Immature natural killer cell (primary cell): ENCODE measurements at places on chromosomes 6 and 20.

GRCh38 chr20:33408716-33409654 is 7.7 kb upstream of the CDK5RAP1 start:
- peaks cover 3% of the 10 kb centered on the region for H3K4me1 ChIP-seq
- no peak for DNase-seq
- H3K4me3 ChIP-seq, result no peak overlapping the region
- H3K27ac ChIP-seq, result no peak overlapping the region

DNA sequence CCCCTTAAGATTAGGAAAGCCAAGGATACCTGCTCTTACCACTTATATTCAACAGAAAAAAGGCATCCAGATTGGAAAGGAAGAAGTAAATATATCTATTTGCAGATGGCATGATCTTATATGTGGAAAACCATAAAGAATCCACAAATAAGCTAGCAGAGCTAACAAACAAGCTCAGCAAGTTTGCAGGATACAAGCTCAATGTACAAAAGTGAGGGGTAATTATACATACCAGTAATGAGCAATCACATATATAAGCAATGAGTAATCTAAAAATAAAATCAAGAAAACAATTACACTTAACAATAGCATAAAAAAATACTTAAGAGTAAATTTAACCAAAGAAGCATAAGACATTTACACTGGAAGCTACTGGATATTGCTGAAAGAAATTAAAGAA is 31.6 kb upstream of the HMGN3 start:
- no peak for DNase-seq
- no peaks in the 10 kb centered on the region for H3K4me1 ChIP-seq
- no peak overlapping the region for H3K4me3 ChIP-seq
- peaks cover under 1% of the 10 kb centered on the region for H3K36me3 ChIP-seq

- no peaks in the 10 kb centered on the region for H3K4me1 ChIP-seq
- no peaks in the 10 kb centered on the region for H3K27me3 ChIP-seq
- H3K27ac ChIP-seq, result no peak overlapping the region
Measured at GRCh38 chr6:84467296-84467695, 239.9 kb upstream of the CEP162 start.

DNA sequence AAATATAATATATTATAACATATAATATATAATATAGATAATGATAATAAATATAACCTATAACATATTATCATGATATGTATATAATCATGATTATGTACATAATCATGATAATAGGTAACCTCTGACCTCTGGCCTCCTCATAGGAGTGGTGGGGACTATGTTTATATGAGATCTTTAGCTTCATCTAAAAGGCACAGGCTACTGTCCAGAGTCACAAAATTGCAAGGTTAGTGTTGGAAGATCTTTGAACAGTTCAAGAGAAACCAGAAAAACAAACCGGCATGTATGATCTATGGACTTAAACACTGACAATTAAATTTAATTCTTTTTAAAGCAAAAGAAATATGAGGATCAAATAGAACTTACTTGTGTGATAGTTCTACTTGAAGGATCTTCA is 55.7 kb upstream of the TINAG start:
- H3K36me3 ChIP-seq, result no peaks in the 10 kb centered on the region
- no peaks in the 10 kb centered on the region for H3K4me1 ChIP-seq
- no peak for DNase-seq
- H3K27ac ChIP-seq, result no peak overlapping the region

GRCh38 chr6:111750753-111751673 is 122.2 kb downstream of the FYN start:
- peak overlapping the region; percentile 100 for H3K27ac ChIP-seq
- DNase-seq, result peak; percentile 89
- peaks cover 100% of the 10 kb centered on the region for H3K4me1 ChIP-seq
- peak overlapping the region; percentile 90 for H3K4me3 ChIP-seq
- peaks cover 22% of the 10 kb centered on the region for H3K36me3 ChIP-seq
- peaks cover 29% of the 10 kb centered on the region for H3K27me3 ChIP-seq

DNA sequence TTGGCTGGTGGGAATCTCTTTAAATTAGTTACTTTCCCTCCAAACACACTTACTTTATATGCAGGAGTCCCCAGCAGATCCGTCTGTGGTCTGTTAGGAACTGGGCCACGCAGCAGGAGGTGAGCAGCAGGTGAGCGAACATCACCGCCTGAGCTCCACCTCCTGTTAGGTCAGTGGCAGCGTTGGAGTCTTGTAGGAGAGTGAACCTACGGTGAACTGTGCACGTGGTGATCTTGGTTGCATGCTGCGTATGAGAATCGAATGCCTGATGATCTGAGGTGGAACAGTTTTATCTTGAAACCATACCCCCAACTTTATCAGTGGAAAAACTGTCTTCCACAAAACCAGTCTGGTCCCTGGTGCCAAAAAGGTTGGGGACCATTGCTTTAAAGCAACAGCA is 5.0 kb downstream of the SERPINB6 start:
- peaks cover 39% of the 10 kb centered on the region for H3K4me1 ChIP-seq
- peak overlapping the region; percentile 34 for H3K27ac ChIP-seq
- no peaks in the 10 kb centered on the region for H3K27me3 ChIP-seq
- H3K36me3 ChIP-seq, result no peaks in the 10 kb centered on the region

- no peaks in the 10 kb centered on the region for H3K27me3 ChIP-seq
- no peaks in the 10 kb centered on the region for H3K4me1 ChIP-seq
- no peak for DNase-seq
Measured at GRCh38 chr6:134675110-134676054, 274.5 kb downstream of the ALDH8A1 start.

DNA sequence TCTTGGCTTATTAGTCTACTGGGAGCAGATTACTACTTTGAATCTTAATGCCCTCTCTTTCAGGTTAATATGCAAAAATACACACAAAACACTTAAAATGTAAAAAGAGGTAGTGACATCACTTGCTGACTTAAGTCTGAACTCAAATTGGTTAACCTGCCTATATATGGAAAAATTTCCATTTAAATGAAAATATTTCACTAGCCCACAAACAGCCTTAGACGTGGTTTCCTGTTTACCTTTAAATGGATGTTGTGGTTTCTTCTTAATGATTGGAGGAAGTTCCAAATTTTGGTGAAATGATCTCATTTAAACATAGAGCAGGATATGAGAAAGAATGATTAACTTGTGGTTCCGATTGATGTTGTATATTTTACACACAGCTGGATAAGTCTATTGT is 553.7 kb downstream of the CD109 start:
- no peaks in the 10 kb centered on the region for H3K4me1 ChIP-seq
- no peak overlapping the region for H3K27ac ChIP-seq
- no peaks in the 10 kb centered on the region for H3K27me3 ChIP-seq
- H3K4me3 ChIP-seq, result no peak overlapping the region

DNA sequence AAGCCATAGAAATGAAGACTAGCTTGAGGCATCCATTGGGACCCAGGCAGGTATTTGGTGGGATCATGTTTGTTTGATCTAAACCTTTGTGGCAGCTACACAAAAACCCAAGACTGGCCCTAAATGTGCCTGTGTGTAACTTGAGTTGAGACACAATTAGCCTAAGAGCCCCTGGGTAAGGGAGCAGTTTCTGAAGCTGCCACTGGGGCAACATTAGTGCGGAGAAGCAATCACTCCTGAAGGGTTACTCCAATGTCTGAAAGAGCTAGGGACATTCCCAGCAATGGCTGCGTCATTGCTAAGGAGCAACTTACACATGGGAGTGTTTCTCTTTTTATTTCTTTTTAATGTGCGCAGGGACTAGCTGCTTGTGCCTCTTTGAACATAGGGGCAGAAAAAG is 67.9 kb upstream of the EEF1E1 start:
- H3K27me3 ChIP-seq, result peaks cover 3% of the 10 kb centered on the region
- no peaks in the 10 kb centered on the region for H3K36me3 ChIP-seq
- H3K27ac ChIP-seq, result no peak overlapping the region
- no peaks in the 10 kb centered on the region for H3K4me1 ChIP-seq
- no peak overlapping the region for H3K4me3 ChIP-seq

DNA sequence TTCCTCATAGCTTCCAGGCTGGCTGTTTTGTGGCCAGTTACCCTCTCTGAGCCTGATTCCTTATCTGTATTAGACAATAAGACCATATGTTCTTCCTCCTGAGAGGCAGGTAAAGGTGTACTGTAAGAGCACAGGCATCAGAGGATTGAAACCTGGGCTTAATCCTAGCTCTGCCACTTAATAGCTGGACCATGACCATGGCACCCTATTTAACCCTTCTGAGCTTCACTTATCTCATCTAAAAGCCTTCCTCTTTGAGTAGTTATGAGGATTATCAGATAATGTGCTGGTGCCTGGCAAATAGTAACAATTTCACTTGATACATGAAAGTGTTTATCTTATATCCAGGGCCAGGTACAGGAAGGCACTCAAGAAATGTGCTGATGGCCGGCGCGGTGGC is 34.9 kb downstream of the BCL2L1 start:
- peaks cover 46% of the 10 kb centered on the region for H3K36me3 ChIP-seq
- H3K27ac ChIP-seq, result peak overlapping the region; percentile 85
- no peak for DNase-seq
- H3K4me3 ChIP-seq, result no peak overlapping the region
- H3K4me1 ChIP-seq, result peaks cover 91% of the 10 kb centered on the region

DNA sequence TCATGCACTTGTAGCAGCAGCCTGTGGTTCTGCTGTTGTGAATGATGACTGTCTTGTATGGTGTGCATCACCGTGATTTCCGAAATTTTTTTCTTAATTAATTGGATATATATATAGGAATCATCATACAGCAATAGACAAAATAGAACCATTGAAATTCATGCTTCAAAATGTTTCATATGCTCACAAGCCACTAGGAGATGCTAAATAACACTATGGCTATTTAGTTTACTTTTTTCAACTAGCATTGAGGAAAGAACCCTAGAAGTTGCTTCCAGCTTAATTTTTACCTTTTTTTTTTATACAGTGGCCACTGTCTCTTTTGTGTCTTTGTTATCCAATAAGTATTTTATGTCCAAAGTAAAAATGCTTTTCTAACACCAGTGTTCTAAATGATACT is 485.4 kb downstream of the CDKAL1 start:
- H3K36me3 ChIP-seq, result peaks cover 12% of the 10 kb centered on the region
- no peak overlapping the region for H3K4me3 ChIP-seq
- H3K27me3 ChIP-seq, result no peaks in the 10 kb centered on the region
- DNase-seq, result no peak
- H3K27ac ChIP-seq, result no peak overlapping the region

DNA sequence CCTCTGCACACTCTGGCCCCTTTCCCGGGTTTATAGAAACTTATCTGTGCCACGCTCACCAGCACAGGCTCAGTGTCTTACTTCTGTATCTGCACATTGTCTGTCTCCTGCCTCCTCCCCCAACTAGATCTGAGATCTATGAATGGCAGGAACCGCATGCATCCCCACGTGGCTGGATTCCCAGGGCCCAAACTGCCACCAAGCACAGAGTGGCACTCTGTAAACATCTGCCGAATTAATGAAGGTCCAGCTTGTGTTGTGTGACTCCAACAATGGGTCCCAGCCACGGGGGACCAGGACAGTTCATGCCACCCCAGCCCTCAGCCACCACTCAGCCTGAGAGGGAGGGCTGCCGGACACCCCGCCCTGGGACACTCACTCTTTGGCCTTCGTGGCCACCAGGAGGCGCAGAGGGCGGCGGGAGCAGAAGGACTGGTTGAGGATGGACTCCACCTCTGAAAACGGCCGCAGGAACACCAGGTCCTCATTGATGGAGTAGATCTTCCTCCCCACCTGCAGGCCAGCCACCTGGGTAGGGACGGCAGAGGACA is 171.1 kb downstream of the PREX1 start:
- peak overlapping the region; percentile 14 for H3K27ac ChIP-seq
- peaks cover 26% of the 10 kb centered on the region for H3K36me3 ChIP-seq
- no peak overlapping the region for H3K4me3 ChIP-seq
- DNase-seq, result no peak
- peaks cover 27% of the 10 kb centered on the region for H3K27me3 ChIP-seq

DNA sequence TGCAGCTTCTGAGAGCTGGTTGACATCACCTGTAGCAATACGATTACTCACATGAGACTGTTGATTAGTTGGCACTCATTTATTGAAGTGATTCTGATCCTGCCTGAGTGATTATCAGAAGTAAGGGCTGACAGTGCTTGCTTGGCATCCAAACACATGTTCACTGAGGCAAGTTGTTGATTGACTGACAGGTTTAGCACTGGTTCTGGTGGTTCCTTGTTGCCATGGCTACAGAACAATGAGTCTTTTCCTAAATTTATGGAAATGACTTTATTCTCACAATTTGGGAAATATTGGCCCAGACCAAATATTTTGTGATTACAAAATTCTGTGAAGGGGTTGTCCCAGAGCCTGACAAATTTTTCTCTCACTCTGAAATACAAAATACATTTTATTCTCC is 146.0 kb upstream of the RAB32 start:
- no peak for DNase-seq
- no peaks in the 10 kb centered on the region for H3K36me3 ChIP-seq
- no peak overlapping the region for H3K27ac ChIP-seq
- H3K4me3 ChIP-seq, result no peak overlapping the region
- H3K27me3 ChIP-seq, result no peaks in the 10 kb centered on the region
